ENCODE measurements at places on chromosomes 16 and 17.

DNA sequence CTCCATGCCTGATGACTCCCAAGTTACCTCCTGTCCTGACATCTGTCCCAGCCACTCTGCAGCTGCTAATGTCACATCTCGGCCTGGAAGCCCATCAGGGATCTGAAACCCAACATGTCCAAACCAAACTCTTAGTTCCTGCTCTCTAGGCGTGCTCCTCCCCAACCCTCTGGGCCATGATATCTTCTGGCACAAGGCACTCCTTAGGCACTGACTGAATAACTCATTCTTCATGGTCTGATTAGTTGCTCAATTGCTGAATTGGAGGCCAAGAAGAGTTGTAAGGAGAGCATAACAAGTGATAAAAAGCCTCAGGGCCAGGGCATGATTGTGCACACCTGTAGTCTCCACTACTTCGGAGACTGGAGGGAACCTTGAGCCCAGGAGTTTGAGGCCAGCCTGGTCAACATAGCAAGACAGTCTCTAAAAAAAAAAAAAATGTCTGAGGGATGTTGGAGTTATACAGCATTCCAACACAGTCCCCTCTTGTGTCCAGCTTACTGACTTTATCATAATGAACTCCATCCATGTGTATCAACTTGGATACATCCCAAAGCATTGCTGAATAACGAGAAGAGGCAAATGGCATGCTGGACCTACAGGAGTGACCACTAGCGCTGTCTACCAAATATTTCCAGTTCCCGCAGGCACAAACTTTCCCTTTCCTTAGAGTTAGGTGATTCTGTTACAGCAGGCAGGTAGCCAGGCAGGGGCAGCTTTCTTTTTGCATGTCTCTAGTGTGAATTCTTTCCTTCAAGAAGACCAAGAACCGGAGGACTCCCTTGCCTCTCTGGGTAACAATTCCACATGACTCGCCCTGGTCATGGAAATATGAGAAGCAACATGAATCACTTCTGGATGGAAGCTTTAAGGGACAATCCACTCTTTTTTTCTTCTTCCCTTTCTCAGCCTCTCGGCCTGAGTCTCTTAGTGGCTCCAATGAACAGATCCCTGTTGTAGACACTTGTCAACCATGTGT is 18.1 kb upstream of the SHCBP1 start:
- DNase-seq, result no peak

DNA sequence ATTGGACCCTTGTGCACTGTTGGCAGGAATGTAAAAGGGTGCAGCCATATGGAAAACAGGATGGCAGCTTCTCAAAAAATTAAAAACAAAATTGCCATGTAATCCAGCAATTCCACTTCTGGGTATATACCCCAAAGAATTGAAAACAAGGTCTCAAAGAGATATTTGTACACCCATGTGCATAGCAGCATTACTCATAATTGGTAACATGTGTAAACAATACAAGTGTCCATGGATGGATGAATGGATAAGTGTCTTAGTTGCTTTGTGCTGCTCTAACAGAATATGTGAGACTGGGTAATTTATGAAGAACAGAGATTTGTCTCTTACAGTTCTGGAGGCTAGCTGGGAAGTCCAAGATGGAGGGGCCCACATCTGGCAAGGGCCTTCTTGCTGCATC is 3.8 kb upstream of the RUNDC3A start:
- DNase-seq, result no peak

DNA sequence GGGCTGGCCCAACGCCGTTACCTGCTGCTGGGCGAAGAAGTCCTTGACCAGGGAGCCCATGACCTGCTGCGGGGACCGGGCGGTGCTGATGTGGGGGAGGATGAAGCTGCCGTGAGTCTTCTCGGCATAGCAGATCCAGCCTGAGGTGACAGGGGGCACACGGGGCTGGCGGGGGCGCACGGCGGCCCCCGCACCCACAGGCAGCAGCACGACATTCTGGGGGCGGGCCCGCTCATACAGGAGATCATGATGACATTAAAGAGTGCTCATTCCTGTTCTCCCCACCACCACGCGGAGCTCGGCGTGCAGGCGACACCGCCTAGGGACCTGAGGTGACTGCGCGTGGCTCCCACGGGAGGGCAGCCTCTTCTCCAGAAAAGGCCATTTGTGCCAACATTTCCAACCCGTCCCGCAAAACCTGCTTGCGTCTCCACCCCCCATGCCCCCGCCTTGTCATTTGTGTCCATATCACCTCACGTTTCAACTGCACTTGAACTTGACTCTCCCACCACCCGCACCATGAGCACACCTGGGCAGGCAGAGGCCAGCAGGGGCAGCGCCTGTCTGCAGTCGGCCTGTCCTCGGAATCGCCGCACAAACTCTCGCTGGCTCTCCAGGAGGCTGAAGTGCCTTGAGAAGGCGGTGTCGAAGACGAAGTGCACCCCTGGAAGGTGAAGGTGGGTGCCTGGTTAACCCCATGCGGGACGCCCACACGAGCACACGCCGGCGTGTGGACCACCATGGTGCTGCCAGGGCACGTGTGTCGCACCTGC is 6.4 kb downstream of the CIAO3 start:
- DNase-seq, result no peak

GRCh38 chr16:18800775-18801144 is 589 bp downstream of the ARL6IP1 start:
- DNase-seq, result peak; percentile 61

DNA sequence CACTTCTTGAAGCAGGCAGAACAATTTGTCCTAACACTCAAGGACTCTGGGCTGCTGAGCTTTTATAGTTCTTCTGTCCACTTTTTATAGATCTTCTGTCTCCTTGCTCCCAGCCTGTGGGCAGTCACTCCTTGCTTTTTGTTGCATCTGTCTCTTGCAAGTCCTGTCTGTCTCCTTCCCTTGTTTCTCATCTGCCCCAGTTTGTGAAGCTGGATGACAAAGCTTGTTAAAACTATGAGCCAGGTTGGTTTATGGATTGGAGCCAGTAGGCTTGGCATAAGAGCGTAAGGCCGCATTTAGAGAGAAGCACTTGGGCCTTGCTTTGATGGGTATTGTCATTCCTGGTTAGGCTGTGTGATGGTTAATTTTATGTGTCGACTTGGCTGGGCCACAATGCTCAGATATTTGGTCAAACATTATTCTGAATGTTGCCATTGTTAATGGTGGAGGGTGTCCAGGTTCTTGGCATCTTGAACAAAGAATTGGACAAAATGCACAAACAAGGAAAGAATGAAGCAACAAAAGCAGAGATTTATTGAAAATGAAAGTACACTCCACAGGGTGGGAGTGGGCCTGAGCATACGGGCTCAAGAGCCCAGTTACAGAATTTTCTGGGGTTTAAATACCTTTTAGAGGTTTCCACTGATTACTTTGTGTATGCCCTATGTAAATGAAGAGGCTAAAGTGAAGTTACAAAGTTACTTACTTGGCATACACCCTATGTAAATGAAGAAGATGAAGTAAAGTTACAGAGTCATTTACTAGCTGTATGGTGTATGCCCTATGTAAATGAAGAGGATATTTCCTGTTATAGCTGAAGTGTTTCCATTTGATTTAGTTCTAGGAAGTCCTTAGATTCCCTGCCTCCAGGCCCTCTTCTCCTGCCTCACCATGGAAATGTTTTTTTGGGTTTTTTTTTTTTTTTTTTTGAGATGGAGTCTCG is 8.0 kb upstream of the CPPED1 start:
- DNase-seq, result no peak

DNA sequence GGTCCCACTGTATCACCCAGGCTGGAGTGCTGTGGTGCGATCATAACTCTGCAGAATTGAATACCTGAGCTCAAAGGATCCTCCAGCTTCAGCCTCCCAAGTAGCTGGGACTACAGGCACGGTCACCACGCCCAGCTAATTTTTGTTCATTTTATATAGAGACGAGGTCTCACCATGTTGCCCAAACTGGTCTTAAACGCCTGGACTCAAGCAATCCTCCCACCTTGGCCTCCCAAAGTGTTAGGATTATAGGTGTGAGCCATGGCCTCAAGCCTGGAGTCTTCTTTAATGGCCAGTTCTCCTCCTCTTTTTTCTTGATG is 484 bp downstream of the CD300LB start:
- peak; percentile 41 for DNase-seq

- no peak for DNase-seq
These were observed 4.0 kb downstream of the BAIAP3 start for GRCh38 chr16:1337486-1337885.

- no peak for DNase-seq
These were observed 49.3 kb upstream of the JPH3 start for GRCh38 chr16:87552772-87553573.

- DNase-seq, result no peak
These were observed at the start of gene KCNJ16 for GRCh38 chr17:70074956-70075355. Gene KCNJ16 (plus strand): TSS chr17:70075225. CDS start chr17:70132088, 56,863 bp downstream.

DNA sequence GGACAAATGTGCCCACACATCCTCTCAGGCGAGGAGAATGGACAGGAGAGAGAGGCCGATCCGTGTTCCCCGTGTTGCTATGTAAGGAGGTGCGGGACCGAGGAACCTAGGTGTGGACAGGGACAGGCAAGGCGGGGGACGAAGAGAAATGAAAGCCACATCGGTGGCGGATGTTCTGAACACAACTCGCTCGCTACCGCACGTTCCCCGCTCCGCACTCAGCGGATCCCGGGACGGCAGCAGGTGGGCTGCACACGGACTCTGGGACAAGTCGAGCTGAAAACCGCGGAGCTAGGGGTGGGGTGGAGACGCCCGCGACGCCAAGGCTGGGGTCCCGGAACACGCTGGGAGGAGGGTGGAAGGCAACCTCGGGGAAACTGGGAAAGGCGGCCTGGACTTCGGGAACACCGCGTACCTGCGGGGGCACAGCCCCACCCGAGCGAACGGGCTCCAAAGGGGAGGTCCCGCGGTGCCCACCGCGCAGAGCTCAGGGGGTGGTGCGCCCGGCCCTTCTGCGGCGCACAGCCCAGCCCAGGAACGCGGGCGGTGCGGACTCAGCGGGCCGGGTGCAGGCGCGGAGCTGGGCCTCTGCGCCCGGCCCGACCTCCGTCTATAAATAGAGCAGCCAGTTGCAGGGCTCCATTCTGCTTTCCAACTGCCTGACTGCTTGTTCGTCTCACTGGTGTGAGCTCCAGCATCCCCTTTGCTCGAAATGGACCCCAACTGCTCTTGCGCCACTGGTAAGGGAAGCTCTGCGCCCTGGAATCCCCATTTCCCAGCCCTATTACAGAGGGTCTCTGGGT is at the start of gene MT1E:
TSS of gene MT1E (plus strand) at position 642 of the 803 bp plus-strand sequence. CDS start at position 713, 71 bp downstream.
- DNase-seq, result no peak

DNA sequence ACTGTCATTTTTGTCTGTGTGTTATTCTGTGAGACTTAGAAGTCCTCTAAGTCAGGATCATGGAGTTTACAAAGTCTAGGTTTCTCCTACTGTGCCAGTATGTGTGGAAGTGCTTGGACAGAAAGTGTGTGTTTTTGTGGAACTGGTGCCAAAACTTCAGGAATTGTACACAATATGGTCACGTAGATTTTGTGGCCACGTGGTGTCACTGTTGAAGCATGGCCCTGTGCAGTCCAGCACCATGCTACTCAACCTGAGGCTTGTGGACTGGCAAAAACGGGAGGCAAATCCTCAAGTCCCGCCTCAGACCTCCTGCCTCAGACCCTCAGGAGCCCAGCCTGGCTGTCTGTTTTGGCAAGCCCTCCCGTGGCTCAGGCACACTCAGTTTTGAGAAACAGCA is 16.7 kb upstream of the ALKBH5 start:
- DNase-seq, result no peak

- no peak for DNase-seq
These were observed 21.2 kb downstream of the LIG3 start for GRCh38 chr17:35001549-35001948.

GRCh38 chr17:77735081-77735565 is 223.4 kb upstream of the TNRC6C start:
- peak; percentile 77 for DNase-seq

DNA sequence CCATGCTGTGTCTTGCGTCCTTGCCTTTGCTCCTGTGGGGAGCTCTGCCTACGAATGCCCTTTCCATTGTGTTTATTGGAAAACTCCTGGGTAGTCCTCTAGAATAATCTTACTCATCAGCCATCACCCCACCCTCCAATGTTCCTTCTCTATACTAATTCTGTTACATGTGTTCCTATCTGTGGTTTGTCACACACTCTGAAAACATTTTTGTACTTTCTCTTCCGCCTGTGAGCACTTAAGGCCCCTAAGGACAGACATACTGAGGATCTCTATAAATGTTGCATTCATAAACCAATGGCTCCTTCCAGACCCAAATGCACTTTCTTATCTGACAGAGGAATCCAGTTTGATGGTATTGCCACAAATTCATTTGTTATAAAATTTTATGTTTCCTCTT is 53.9 kb upstream of the MON1B start:
- DNase-seq, result no peak

DNA sequence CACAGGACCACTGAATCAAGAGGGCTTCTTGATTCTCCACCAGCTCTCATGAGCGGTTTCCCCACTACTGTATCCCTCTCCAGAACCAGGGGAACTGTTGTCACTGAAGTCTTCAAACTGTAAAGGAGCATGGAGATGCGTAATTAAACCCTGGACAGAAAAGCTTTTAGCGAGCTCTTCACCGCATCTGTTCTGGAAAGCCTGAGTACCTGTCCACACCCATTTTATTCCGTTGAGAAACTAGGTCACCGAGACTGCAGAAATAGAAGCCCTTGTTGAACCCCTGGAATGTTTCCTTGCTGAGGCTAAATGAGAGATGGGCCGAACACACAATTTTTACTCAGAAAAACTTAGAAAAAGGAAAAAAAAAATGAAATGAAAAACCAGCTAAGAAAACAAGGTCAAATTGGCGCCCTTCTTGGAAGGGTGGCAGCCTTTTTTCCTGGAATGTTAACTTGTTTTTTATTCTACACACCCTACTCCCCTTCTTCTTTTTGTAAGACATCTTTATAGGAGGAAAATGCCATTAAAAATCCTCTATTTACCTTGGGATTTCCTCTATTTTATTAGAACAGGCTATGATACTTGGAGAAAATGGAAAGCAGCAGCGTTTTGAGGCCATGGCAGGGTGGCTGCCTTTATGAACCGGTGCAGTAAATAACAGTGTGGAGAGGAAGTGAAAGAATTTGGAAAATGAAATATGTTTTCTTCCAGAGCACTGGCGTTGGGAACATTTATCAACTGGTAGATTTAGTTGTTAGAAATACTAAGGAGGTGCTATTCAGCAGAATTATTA is 52.6 kb upstream of the CRISPLD2 start:
- DNase-seq, result no peak

DNA sequence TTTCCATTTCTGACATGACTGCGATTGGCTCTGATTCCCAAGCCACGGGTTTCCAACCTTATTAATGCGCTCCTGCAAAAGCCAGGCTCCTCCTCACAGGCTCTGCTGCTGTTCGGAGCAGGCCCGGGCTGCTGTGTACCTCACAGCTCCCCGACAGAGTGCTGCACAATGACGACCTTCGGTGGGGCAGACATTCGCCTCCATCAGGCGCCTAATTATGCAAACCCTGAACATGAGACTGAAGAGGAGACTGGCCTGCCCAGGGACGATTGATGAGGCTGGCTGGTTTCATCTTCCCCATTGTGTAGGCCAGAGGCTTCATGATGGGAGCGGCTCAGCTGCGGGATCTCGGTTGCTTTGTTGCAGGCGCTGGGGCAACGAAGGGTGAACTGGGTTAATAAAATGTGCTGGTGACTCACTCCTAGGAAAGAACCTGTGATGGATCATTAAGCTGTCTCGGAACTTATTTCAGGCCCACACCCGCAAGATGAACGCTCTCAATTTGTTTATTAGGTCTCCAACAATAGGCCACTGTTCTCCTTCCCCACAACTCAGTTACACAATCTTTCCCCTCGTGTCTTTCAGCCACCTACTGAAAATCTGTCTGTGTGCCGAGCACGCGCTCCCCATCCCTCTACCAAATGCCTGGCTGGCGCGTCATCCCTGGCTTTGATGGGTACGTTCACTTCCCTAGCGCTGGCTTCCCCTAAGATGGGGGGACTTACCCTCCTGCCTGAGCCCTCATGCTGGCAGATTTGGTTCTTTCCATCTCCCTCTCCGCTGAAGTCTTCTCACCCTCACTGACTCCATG is 27.2 kb upstream of the TOB1 start:
- DNase-seq, result no peak

- no peak for DNase-seq
These were observed 51.5 kb downstream of the CPPED1 start for GRCh38 chr16:12752159-12752558.
